ENCODE measurements at places on chromosomes 3 and 15. TPM values are rescaled to one million over a fixed set of nuclear protein-coding genes. Genes with fewer than 3 reads are reported as not detected.

GRCh38 chr3:88621586-88621985 is 471.8 kb downstream of the C3orf38 start:
- no peaks in the 10 kb centered on the region for H3K27me3 ChIP-seq
- H3K27ac ChIP-seq = no peak overlapping the region
- H3K4me1 ChIP-seq = no peaks in the 10 kb centered on the region

GRCh38 chr15:96053781-96054428 is 276.6 kb upstream of the NR2F2 start:
- H3K27me3 ChIP-seq = peaks cover 33% of the 10 kb centered on the region
- no peak overlapping the region for H3K27ac ChIP-seq
- DNase-seq = no peak
- H3K4me1 ChIP-seq = peaks cover 8% of the 10 kb centered on the region
- H3K4me3 ChIP-seq = no peak overlapping the region

GRCh38 chr3:46946416-46946815 is 30.1 kb downstream of the CCDC12 start:
- no peak for DNase-seq
- H3K27ac ChIP-seq = peak overlapping the region; percentile 82
- peaks cover 85% of the 10 kb centered on the region for H3K4me1 ChIP-seq
- H3K27me3 ChIP-seq = no peaks in the 10 kb centered on the region
- peaks cover 38% of the 10 kb centered on the region for H3K36me3 ChIP-seq
- no peak overlapping the region for H3K4me3 ChIP-seq

GRCh38 chr15:95880031-95880570 is 450.4 kb upstream of the NR2F2 start:
- no peaks in the 10 kb centered on the region for H3K27me3 ChIP-seq
- peak overlapping the region; percentile 91 for H3K27ac ChIP-seq
- peaks cover 12% of the 10 kb centered on the region for H3K36me3 ChIP-seq

Gene SLC28A2
- not detected for total RNA-seq

DNA sequence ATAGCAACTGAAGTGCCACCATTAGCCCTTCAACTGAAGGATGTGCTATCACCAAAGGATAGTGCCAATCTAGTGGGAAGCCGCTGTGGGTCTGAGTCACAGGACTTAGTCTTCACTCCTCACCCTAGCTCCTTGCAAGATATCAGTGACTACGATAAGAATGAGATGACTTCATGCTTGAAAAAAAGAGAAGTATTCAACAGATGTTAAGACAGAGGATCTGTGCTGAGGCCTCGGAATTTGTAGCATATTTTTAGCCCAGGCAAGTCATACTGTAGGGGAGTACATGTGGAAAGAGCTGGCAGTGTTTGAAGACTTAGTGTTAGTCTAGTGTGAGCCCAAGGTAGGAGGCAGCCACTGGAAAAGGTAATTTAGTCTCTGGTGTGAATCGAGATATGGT is 270.7 kb upstream of the LRTM1 start:
- no peak for DNase-seq
- no peaks in the 10 kb centered on the region for H3K4me1 ChIP-seq
- H3K36me3 ChIP-seq = no peaks in the 10 kb centered on the region
- no peak overlapping the region for H3K27ac ChIP-seq
- no peak overlapping the region for H3K4me3 ChIP-seq
- H3K27me3 ChIP-seq = no peaks in the 10 kb centered on the region

- no peak overlapping the region for H3K4me3 ChIP-seq
- no peak for DNase-seq
- no peaks in the 10 kb centered on the region for H3K27me3 ChIP-seq
- no peaks in the 10 kb centered on the region for H3K4me1 ChIP-seq
- H3K36me3 ChIP-seq = no peaks in the 10 kb centered on the region
Measured at GRCh38 chr15:33182278-33182905, 12.1 kb downstream of the FMN1 start.

- DNase-seq = no peak
- H3K4me3 ChIP-seq = no peak overlapping the region
- no peaks in the 10 kb centered on the region for H3K36me3 ChIP-seq
- peaks cover 3% of the 10 kb centered on the region for H3K27me3 ChIP-seq
Measured at GRCh38 chr3:102400766-102401165, 34.0 kb upstream of the ZPLD1 start.
